8988T (cell line): ENCODE measurements at places on chromosomes 5 and 9.

- no peak for DNase-seq
Measured at GRCh38 chr5:130096483-130096882, 192.2 kb downstream of the CHSY3 start.

GRCh38 chr9:93133681-93134014 lies 403 bp downstream of the NINJ1 start:
- DNase-seq: peak; percentile 77

DNA sequence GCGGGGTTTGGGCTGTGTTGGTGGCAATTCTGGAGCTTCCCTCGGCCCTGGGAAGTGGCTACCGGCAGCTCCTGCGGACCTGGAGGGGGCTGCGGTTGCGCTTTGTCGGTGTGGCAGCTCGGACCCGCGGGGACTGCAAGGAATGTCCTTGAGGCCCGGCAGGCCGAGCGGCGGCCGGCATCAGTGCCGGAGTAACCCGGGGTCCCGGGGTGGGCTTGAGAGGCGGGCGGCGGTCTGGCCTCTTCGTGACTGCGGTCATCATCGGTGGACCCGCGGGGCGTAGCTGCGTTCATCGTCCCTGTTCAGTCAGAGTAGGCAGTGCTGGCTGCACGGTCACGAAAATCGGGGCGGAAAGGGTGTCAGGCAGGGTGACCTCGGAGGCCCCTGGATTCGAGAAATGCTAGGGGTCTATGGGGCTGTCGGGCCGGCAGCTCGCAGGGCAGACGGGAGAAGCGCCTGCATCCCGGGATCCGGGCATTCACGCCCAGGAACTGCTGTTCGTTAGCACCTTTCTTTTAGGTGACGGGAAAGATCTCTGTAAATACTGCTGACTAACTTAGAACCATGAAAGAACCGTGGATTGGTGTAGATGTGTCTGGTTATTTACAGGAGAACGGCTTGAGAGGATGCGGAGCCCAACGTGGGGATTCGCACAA lies 474 bp downstream of the HMGCR start:
- DNase-seq: no peak

- DNase-seq: no peak
Measured at GRCh38 chr9:127928676-127929624, 1.6 kb downstream of the PIP5KL1 start.

- no peak for DNase-seq
Measured at GRCh38 chr9:132481053-132481849, 71.2 kb downstream of the CFAP77 start.

DNA sequence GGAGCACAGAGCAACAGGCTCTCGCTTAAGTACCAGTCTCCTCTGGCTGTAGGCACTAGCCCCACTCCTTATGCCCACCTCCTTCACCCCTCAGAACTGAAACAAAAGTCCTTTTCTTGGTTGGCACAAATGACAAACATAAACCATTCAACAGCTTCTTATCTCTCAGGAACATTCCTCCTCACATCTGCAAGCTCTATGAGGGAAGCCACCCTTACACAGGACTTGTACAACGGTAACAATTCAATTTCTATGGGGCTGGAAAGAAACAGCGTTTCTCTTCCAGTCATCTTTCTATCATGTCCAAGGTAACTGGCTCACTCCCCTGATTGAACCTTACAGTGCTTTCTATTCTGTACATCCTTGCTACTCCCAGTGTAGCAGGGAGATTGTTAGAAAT lies 74.1 kb downstream of the CSF2 start:
- no peak for DNase-seq

- no peak for DNase-seq
Measured at GRCh38 chr9:91411096-91411771, 12.4 kb downstream of the NFIL3 start.
